ENCODE measurements at places on chromosomes 2 and 18. TPM values are rescaled to one million over a fixed set of nuclear protein-coding genes. Genes with fewer than 3 reads are reported as not detected.

DNA sequence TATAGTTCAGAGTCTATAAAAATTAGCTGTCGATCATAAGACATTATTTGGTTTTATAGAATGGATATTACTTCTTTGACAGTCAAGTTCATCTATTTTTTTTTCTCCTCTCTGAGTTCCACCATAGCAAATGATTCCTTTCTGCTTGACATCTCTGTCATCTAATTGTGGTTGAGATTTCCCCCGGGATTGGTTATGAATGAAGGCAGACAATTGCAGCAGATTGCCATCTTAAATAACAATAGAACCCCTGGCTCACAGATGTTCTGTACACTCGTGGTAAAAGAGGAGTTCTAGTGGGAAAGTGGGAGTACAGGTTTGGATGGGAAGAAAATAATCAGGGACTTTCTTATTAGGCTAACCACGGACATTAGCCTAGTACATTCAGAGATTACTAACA is 292.1 kb upstream of the NRXN1 start:
- DNase-seq, result no peak
- no peaks in the 10 kb centered on the region for H3K36me3 ChIP-seq
- H3K4me1 ChIP-seq, result no peaks in the 10 kb centered on the region
- no peak overlapping the region for H3K27ac ChIP-seq
- H3K27me3 ChIP-seq, result no peaks in the 10 kb centered on the region

The TUBA3E gene
- total RNA-seq, result not detected

DNA sequence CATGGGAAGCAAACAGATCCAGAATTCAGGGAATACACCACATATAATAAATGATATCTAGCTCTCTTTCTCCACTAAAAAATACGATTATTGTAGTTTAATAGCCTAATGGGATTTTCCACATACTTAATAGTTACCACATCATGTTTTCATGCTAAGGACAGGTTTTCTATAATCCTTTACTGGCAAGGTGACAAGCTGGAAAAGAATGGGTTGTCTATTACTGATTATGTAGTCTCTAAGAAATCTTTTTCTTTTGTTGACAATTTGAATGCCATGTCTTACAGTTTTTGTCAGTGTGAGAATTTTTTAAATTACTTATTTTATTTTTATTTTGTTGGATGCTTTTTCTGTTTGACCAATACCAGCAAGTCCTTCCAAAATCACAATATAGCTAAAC is 177.8 kb downstream of the GALNT13 start:
- no peaks in the 10 kb centered on the region for H3K36me3 ChIP-seq
- H3K27ac ChIP-seq, result no peak overlapping the region
- H3K27me3 ChIP-seq, result no peaks in the 10 kb centered on the region
- no peak overlapping the region for H3K4me3 ChIP-seq
- no peak for DNase-seq

GRCh38 chr2:178782236-178782635 is 25.0 kb downstream of the TTN start:
- no peak overlapping the region for H3K4me3 ChIP-seq
- DNase-seq, result no peak
- no peaks in the 10 kb centered on the region for H3K27me3 ChIP-seq
- H3K27ac ChIP-seq, result no peak overlapping the region

GRCh38 chr2:205814039-205814364 is 131.7 kb downstream of the NRP2 start:
- no peak overlapping the region for H3K4me3 ChIP-seq
- no peak for DNase-seq
- no peaks in the 10 kb centered on the region for H3K27me3 ChIP-seq
- H3K36me3 ChIP-seq, result no peaks in the 10 kb centered on the region
- H3K4me1 ChIP-seq, result peaks cover 7% of the 10 kb centered on the region

The RBKS gene
- total RNA-seq, result 1.0 TPM

DNA sequence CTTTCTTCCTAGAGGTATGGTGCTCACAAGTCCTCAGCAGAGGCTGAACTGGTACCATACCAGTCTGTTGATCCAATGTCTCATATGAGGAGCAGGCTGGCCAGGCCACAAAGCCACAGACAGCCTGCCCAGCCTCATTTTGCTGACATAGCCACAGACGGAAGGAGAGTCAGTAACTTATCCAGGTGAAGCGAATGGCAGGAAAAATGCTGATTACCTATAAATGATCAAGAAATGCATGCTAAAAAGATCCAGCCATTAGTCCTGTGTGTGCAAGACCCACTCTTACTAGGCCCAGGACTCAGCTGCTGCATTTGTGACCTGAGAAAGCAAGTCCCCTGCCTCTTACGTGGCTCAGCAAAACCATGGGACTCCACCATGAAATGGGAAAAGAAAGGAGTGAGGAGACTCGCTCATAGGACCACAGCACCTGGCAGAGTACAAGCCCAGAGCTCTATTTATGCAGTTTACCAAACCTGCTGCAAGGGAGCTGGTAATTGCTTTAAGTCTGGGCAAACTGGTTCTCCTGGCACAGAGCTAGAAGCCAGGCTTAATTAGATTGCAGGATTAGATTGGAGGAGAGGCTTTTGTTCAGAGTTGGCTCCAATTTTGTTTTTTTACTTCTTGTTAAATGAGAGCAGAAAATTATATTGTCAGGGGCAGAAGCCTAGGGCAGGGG is 19.0 kb downstream of the RHOB start:
- no peak overlapping the region for H3K4me3 ChIP-seq
- H3K27me3 ChIP-seq, result no peaks in the 10 kb centered on the region
- no peaks in the 10 kb centered on the region for H3K36me3 ChIP-seq
- H3K4me1 ChIP-seq, result peaks cover 47% of the 10 kb centered on the region

DNA sequence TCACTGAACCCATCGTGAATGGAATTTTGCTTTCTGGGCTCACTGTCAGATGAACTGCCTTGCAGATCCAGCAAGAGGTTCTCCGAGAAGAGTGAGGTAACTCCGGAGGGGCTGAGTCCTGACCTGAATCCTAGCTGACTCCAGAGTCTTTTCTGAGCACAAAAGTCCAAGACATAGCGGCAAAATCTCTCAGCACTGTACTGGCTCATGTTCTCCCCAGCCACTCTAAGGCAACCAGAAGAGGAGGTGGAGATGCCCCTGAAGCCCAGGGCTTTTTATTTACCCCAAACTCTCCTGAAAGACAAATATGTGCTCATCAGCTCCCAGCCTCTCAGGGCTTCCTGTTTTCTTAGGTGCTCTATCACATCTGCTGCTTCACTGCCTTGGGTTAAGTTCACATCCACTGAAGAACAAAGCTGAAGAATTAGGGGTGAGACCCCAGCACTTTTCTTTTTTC is 221.8 kb downstream of the MREG start:
- H3K27ac ChIP-seq, result no peak overlapping the region
- H3K4me3 ChIP-seq, result no peak overlapping the region
- H3K36me3 ChIP-seq, result no peaks in the 10 kb centered on the region
- H3K27me3 ChIP-seq, result no peaks in the 10 kb centered on the region
- no peak for DNase-seq

DNA sequence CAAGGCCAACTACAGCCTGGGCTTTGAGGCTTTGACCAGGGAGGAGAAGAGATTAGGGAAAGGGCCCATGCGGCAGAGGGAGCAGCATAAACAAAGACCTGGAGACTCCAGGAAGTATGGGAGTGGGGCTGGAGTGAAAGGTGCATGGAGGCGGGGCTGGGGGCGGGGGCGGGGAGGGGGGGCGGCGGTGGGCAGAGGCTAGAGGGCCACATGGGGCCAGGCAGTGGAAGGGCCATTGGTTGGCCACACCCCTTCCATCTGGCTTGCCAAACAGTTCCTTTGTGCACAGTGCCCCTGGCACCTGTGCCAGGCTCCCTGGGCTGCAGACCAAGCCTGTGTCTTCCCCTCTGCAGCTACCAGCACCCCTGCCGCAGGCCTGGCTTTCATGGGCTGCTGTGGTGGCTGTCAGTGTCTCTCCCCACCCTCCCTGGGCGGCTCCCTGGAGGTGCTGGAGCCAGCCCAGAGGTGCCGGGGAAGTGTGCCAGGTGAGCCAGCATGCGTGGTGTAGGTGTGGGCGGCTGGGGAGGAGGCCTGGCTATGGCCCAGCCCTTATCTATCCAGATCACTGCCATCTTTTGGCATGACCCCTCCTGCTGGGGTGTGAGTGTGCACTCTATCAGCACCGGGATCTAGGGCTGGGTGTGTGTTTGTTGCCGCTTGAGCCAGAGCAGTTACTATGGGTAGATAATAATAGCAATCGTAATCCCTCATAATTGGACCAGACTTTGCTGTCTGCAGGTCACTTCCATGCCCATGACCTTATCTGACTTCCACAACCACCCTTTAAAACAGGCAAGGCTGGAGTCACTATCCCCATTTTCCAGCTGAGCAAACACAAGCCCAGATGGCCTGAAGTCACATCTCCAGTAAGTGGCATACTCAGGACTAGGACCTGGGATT is 30.5 kb downstream of the DNMT3A start:
- H3K4me1 ChIP-seq, result peaks cover 86% of the 10 kb centered on the region
- H3K27ac ChIP-seq, result no peak overlapping the region
- no peak overlapping the region for H3K4me3 ChIP-seq
- no peaks in the 10 kb centered on the region for H3K27me3 ChIP-seq
- H3K36me3 ChIP-seq, result peaks cover 5% of the 10 kb centered on the region
- peak; percentile 78 for DNase-seq

DNA sequence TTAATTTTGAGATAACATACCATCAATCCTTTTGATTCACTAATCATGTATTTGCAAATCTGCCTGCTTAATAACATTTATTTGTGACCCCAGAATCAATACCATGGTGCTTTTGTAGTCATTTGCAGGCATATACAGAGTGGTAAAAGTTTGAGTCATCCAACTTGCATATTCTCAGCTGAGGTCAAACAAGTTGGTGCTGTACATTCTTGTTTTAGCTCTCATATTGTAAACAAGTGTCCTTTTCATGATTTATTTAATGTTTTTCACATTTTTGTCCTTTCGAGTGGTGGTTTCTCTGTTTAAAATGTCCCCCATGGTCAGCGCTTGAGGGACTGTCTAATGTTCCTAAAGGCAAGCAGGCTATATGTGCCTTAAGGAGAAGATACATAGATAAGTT is 17.5 kb downstream of the RAB27B start:
- no peaks in the 10 kb centered on the region for H3K36me3 ChIP-seq
- no peaks in the 10 kb centered on the region for H3K4me1 ChIP-seq
- H3K27ac ChIP-seq, result no peak overlapping the region

DNA sequence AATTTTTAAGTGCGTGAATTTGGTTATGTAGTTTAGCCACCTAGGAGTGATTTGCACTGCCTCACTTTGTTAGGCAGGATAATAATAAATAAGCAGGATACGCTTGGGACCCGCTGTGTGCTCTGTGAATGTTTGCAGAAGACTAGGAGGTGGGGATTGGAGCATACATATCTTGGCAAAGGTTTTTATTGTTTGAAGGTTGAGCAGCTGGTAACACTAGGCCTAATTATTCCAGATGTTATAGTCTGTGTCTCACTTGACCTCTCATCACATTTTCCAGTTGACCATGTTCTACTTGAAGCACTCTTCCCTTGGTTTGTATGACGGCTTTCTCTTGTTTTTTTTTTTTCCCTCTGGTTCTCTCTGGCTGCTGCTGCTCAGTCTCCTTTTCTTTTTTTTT is 42.7 kb downstream of the FHOD3 start:
- no peak overlapping the region for H3K27ac ChIP-seq
- H3K4me1 ChIP-seq, result no peaks in the 10 kb centered on the region
- no peak for DNase-seq
- H3K36me3 ChIP-seq, result no peaks in the 10 kb centered on the region
- H3K4me3 ChIP-seq, result no peak overlapping the region

DNA sequence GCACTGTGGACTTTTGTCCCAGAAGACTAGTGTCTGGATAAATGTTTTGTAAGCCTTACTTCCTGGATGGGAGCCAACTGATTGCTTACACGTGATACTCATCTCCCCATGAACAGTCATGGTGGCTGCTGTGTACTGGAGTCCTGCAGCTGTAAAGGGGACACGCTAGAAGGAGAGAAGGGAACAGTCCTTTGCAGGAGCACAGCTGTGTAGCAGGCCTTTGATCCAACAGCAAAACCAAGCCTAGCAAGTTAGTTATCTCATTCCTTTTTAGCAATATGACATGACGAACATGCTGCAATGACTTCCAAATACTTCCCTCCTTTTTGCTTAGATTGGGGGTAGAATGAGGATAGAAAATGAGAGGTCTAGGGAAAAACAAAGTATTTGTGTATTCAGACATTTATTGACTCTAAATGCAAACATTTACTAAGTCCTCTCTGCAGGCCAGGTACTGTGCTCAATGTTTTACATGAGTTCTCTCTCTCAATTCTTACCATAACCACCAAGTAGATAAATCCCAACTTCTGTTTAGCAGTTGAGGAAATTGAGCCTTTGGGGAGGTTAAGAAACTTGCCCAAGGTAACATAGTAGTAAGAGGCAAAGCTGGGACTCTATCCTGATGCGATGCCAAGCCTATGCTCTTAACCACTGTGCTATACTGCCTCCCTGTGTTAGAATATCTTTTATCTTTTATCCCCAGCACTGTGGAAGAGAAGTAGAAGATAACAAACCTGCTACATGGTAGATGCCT is 55.4 kb upstream of the CD28 start:
- H3K27me3 ChIP-seq, result no peaks in the 10 kb centered on the region
- peaks cover 51% of the 10 kb centered on the region for H3K4me1 ChIP-seq
- H3K27ac ChIP-seq, result peak overlapping the region; percentile 81
- no peak for DNase-seq
- H3K36me3 ChIP-seq, result no peaks in the 10 kb centered on the region
- H3K4me3 ChIP-seq, result no peak overlapping the region

- no peaks in the 10 kb centered on the region for H3K4me1 ChIP-seq
- H3K4me3 ChIP-seq, result no peak overlapping the region
- no peaks in the 10 kb centered on the region for H3K27me3 ChIP-seq
- DNase-seq, result no peak
- H3K36me3 ChIP-seq, result no peaks in the 10 kb centered on the region
These were observed 774.3 kb upstream of the RAB6C start for GRCh38 chr2:129205176-129205575.

DNA sequence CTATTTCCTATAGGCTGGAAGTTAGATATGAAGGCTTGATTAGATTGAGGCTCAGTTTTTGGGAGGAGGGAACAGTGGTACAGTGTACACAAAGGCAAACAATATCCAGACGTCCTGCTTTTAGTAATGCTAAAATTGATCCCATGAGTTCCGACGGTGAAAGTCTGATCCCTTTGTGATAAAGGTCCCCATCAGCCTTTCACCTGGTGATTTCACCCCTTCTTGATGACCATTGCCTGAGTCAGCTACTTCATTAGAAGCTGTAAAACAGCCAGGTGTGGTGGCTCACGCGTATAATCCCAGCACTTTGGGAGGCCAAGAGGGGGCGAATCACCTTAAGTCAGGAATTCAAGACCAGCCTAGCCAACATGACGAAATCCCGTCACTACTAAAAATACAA is 29.7 kb downstream of the TWSG1 start:
- no peaks in the 10 kb centered on the region for H3K27me3 ChIP-seq
- no peak for DNase-seq
- H3K4me3 ChIP-seq, result no peak overlapping the region
- H3K36me3 ChIP-seq, result peaks cover under 1% of the 10 kb centered on the region
- H3K27ac ChIP-seq, result no peak overlapping the region

GRCh38 chr2:144325086-144325485 is 194.8 kb downstream of the ZEB2 start:
- H3K4me1 ChIP-seq, result peaks cover 4% of the 10 kb centered on the region
- H3K4me3 ChIP-seq, result no peak overlapping the region
- no peaks in the 10 kb centered on the region for H3K27me3 ChIP-seq
- no peaks in the 10 kb centered on the region for H3K36me3 ChIP-seq
- no peak for DNase-seq
- H3K27ac ChIP-seq, result no peak overlapping the region

GRCh38 chr2:171592036-171592555 is 69.8 kb downstream of the CYBRD1 start:
- H3K27ac ChIP-seq, result no peak overlapping the region
- DNase-seq, result no peak
- no peaks in the 10 kb centered on the region for H3K4me1 ChIP-seq
- no peaks in the 10 kb centered on the region for H3K36me3 ChIP-seq
- peaks cover 6% of the 10 kb centered on the region for H3K27me3 ChIP-seq

- no peak overlapping the region for H3K27ac ChIP-seq
- H3K4me3 ChIP-seq, result no peak overlapping the region
- no peaks in the 10 kb centered on the region for H3K27me3 ChIP-seq
- no peak for DNase-seq
- no peaks in the 10 kb centered on the region for H3K36me3 ChIP-seq
These were observed 76.1 kb downstream of the EPB41L3 start for GRCh38 chr18:5467671-5468070.

Measured in suprapubic skin (tissue), 4 donors.